Adrenal gland (tissue), 19 donors: ENCODE measurements at places on chromosomes 6 and 20. TPM values are rescaled to one million over a fixed set of nuclear protein-coding genes. Genes with fewer than 3 reads are reported as not detected.

DNA sequence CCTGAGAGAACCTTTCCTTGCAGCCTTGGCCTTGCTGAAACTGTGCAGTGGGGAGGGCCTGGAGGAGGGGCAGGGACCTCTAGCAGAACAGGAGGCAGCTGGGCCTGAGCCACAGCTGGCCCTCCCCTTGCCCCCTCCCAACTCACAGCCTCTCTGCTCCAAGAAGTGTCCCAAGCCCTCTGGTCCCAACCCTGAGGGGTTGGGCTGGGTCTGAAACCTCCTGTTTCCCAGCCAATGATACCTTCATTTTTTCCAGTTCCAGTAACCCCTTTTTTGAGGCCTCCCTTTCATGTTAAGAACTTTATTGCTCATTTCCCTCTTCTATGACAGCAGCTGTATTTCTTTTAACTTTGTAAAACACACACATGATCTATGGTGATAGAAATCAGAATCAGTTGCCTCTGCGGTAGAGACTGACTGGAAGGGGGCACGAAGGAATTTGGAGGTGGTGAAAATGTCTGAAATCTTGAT is 17.9 kb upstream of the ARMC12 start:
- DNase-seq = no peak

- no peak for DNase-seq
Measured at GRCh38 chr20:370151-370600, 10.4 kb upstream of the TRIB3 start.

GRCh38 chr6:158361068-158361467 is 48.8 kb downstream of the TULP4 start:
- DNase-seq = no peak

- no peak for DNase-seq
Measured at GRCh38 chr6:33430991-33431879, 11.4 kb downstream of the SYNGAP1 start.

DNA sequence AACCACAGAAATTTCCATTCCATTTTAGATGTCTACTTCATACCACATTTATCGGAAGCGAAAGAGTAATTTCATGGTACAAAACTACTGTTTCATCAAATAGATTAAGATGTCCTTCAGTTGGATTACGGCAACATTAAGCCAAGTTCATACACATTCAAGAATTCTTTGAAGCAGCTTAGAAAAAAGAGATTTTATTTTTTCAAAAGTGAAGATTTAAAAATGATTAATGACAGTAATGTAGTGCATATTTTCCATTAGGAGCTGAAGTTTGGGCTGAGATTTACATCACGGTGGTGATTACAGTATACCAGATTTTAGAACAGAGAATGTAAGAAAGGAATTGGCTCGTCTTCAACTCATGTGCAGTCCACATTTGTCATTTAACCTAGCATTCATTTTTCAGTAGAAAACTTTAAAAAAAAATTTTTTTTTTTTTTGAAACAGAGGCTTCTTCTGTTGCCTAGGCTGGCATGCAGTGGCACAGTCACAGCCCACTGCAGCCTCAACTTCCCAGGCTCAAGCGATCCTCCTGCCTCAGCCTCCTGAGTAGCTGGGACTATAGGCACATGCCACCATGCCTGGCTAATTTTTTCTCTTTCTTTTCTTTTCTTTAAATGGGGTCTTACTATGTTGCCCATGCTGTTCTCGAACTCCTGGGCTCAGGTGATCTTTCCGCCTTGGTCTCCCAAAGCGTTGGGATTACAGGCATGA is 1.9 kb downstream of the SYNJ2 start:
- no peak for DNase-seq

DNA sequence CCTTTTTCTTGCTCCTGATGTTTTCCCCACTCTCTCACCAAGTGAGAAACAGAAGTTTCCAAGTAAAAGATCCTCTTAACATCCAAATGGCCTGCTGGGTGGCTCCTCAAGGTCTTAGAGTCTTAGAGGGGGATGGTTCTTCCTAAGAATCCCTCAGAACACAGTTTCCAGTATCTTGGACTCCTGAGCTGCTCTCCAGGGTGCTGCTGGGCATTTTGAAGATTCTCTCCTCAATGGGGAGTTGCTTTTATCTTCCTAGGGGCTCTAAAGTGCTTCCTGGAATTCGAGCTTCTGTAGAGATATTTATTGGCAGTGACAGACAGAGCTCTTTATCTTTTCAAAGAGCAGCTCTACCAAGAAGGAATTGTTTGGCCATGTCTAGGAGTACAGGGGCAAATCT is 70.8 kb upstream of the SLC35B3 start:
- no peak for DNase-seq

DNA sequence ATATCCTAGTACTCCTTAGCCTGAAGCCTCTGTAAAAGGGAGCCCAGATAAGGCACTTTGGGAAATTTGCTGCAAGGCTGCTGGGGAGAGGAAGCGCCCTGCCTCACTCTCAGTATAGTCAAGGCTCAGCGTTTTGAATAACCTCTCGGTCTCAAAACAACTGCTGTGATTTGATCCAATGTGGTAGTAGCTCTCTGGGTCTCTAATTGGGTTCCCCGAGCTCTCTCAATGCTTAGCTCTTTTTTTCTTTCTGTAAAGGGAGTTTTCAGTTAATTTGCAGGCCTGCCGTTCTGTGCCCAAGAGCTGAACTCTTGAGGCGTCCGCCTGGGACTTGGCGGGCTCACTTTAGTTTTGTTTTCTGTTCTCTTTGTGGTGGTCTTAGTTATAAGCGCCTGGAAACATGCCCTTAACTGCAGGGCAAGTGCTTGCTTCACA is 41.2 kb downstream of the ZHX3 start:
- DNase-seq = no peak

Gene GSTA2
- total RNA-seq = 2.4 TPM

Gene LCA5
- total RNA-seq = 1.6 TPM
